Stimulated activated CD4-positive, alpha-beta T cell treated with anti-CD3 and anti-CD28 coated beads, Interleukin-4, amount 100 ng/mL, for 48 hours (primary cell): ENCODE measurements at places on chromosomes 3 and 15.

GRCh38 chr3:127790882-127791183 lies 31.5 kb downstream of the MGLL start:
- DNase-seq: no peak

DNA sequence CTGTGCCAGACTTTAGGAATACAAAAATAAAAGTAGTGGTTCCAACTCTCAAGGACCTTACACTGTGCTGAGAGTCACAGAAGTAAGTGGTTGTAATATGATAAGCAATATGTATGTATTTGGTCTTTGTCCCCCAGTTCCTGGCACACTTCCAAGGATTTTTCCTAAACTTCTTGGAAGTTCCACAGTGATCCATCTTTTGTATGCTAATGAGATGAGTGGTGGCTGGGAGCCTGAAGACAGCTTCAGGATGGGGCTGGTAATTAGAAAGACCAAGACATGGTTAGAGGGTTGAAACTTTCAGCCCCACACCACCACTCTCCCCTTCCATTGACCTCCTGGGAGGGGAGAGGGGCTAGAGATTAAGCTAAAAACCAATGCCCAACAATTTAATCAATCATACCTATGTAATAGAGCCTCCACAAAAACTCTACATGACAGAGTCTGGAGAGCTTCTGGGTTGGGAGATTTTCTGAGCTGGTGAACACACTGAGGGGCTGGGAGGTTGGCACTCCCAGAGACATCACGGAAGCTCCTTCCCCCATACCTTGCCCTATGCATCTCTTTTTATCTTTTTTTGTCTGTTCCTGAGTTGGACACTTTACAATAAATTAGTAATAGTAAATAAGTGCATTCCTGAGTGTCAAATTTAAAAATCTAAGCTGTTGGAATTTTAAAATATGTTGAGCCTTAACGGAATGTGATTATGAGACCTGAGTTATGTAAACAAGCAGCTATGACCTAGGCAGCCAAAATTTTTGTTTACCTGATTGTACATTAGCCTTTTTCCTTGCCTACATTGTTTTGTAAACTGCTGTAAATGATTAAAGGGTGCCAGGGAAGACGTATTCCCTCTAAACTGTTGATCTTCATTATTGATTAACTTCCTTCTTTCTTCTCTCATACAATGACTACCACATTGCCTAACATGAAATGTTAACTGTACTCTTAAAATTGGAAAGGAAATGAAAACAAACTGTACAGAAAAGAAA lies 24.3 kb downstream of the CD200R1L start:
- no peak for DNase-seq

- no peak for DNase-seq
Observed at GRCh38 chr3:181252631-181253030, 263.1 kb upstream of the DNAJC19 start.

DNA sequence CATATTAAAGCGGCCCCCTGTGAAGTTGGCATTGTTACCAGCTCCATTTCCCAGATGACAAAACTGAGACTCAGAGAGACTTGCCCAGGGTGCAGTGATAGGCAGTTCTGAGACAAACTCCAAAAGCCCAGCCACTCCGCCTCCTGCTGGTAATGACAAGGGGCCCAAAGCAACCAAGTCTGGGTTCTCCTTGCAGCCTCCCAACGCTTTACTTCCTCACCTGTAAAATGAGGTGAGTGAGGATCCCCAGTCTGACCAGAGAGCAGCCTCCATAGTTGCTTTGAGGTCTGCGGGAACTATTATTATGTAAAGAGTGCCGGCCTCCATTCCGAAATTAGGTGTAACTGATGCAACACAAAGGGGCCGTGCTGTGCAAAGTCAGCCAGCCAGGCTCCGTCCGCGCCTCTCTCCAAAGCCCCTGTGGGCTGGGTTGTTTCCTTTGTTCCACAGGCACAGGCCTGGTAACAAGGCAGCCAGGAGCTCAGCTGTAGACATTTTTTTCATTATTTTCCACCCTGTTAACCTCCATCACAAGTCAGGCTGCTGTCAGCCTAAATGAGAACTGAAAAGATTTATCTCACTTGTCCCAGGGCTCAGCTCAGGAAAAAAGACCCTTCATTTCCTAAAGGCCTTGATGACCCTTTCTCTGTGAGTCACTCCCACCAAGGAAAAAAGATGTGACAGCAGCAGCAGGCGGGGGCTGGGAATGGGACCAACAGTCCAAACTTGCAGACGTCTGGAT lies 139.1 kb upstream of the RAD18 start:
- DNase-seq: no peak

DNA sequence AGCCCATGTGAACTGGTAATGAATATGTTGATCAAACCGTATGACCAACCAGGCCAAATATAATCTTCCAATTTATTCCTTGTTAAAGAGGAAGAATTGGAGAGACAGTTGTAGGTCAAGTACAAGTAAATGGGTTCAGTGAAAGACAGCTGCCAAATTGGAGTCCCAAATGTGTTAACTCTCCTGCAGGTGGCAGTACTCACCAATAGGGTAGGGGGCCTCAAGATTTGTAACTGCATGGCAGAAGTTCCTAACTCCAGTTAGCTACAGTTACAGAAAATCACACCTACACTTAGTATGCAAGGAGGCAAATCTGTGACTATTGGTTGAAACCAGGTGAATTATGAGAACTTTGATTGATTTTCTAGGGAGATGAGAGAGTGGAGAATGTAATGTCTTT lies 278.0 kb downstream of the ZBBX start:
- no peak for DNase-seq

GRCh38 chr15:31098953-31099740 lies 2.4 kb downstream of the TRPM1 start:
- no peak for DNase-seq

GRCh38 chr3:12370758-12371157 lies 81.9 kb downstream of the PPARG start:
- DNase-seq: no peak

GRCh38 chr3:143004823-143005222 lies 3.5 kb downstream of the U2SURP start:
- DNase-seq: no peak

GRCh38 chr15:27475395-27475794 lies 504.4 kb downstream of the GABRG3 start:
- DNase-seq: no peak

DNA sequence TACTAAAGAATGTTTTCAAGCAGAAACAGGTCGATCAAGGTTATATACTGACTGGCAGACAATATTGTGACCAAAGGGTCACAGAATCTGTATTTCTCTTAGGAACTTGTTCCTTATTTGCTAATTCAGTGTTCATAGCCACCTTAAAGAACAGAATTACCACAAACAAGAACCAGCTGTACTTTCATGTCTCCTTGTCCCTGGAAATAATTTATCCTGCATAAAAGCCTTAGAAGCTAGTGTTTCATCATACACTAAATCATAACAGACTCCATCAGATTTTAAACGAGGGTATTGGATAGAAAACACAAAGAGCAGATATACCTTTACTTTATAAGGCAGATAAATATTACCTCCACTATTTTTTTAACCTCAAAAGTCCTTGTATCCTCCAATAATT lies 6.4 kb downstream of the DNAJC19 start:
- DNase-seq: no peak

- DNase-seq: no peak
Observed at GRCh38 chr3:183873914-183874313, 10.8 kb downstream of the PARL start.

DNA sequence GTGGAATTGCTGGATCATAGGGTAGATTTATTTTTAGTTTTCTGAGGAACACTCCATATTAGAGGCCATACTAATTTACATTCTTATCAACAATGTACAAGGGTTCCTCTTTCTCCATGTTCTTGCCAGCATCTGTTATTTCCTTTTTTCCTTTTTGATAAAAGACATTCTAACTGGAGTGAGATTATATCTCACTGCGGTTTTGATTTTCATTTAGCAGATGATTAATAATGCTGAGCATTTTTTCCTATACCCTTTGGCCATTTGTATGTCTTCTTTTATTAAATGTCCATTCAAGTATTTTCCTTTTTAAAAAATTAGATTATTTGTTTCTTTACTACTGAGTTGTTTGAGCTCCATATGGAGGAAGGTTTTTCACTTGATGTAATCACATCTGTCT lies 1189.5 kb downstream of the ZPLD1 start:
- DNase-seq: no peak

DNA sequence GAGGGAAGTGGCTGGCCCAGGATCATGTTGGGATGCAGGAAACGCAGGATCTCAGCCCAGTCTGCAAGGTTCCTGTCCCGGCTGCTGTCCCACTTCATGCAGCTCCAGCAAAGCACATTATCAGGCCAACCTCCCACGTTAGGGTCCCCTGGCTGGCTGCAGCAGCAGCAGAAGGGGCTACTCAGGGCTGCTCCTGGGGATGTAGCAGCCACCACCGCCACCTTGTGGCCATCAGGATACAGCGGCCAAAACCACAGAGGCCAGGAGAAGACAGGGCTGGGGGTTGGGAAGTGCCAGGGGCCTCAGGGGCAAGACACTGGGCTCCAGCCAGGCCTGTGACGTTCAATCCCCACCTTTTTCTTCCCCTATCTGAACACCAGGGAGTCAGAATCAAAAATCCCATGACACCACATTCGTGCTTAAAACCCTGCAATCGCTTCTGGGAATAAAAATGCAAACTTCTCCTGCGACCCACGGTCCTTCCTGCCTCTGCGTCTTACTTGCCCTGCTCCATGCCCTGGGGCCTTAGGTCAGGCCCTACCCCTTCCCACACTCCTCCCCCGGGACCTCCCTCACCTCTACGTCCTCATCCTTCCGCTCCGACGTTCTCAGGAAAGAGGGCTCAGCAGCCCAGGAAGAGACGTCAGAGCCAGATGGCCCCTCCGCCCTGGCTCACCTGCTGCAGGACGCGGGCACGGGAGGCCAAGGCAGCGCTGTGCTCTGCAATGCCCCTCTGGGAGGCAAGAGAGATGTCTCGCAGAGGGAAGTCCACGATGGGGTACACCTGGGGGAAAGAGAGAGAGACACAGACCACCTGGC lies 21.5 kb downstream of the SSUH2 start:
- DNase-seq: peak; percentile 23

GRCh38 chr15:40162552-40162951 lies 1.7 kb downstream of the BUB1B start:
- DNase-seq: no peak

- DNase-seq: no peak
Observed at GRCh38 chr15:39963786-39964185, 29.9 kb downstream of the EIF2AK4 start.

- DNase-seq: no peak
Observed at GRCh38 chr3:73461547-73461946, 163.2 kb downstream of the PDZRN3 start.

GRCh38 chr3:21390136-21390535 lies 360.9 kb downstream of the ZNF385D start:
- no peak for DNase-seq

GRCh38 chr3:14640157-14640562 lies 11.4 kb upstream of the CCDC174 start:
- no peak for DNase-seq

DNA sequence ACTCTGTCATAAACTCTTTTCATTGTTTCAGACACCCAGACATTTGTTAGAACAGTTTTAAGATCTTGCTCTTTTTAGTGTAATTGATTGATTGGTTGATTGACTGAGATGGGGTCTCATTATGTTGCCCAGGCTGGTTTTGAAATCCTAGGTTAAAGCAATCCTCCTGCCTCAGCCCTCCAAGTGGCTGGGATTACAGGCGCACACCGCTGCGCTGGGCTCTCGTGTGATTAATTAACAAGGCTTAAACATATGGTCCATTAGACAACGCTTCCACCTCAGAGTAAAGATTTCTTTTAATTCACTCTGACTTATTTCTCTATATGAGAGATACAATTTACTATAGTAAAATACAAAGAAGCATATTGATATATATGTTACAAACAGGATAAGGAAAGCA lies 114.0 kb upstream of the C2CD4B start:
- DNase-seq: no peak

- no peak for DNase-seq
Observed at GRCh38 chr3:42725454-42725853, 22.9 kb upstream of the HHATL start.

GRCh38 chr15:72271895-72272212 lies 500 bp downstream of the PARP6 start:
- DNase-seq: peak; percentile 5

DNA sequence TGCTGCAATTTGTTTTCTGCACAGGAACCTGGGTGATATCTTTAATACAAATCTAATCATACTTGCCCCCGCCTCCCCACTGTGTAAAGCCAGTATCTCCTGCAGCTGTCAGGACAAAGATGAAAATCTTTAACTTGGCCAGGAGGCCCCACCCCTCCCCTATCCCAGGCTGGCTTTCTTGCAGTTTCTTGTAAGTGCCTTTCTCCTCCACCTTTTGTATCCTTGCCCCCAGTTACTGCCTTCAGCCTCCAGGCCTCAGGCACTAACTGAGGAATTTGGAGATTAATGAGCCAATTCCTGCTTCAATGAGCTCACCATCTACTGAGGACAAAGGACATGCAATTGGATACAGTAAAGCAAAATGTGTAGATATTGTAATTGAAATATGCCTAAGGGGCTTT lies 6.5 kb downstream of the GCSAM start:
- DNase-seq: no peak

DNA sequence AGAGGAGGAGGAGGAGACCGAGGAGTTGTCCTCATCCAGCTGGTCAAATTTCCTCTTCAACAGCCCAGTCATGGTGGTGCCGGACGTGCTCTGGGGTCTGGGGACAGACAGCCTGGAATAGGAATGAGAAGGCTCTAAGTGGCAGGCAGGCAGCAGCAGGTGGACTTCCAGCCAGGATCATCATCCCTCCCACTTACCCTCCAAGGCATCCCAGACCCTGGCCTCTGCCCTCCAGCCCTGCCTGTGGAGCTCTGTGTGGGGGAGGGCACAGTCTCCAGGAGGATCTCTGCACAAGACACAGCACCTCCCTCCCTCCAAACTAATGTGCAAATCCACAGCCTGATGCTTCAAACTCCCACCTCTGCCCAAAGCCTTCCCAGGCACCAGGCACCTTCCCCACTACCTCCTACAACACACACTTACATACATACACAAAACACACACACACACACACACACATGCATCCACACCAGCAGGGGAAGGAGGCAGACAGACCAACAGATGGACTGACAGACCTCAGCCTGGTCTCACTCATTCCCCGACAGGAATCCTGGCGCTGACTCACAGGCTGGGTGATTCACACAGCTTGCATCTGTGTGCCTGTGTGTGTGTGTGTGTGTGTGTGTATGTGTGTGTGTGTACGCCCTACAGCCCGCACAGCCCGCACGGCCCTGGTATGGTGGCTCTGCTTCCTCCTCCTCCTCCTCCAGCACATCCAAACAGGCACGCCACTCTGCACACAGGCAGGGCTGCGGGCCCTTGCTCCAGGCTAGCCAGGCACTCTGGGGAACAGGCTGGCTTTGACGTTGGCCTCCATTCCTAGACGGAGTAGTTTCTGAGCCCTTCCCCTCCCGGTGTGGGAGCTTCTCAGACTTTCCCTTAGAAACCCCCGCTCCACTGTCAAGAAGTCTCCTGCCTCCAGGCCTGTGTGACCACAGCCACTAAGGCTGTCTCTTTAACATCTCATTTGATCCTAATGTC lies 6.5 kb downstream of the CSRNP1 start:
- DNase-seq: peak; percentile 79

- DNase-seq: no peak
Observed at GRCh38 chr3:167843481-167843880, 108.0 kb downstream of the SERPINI1 start.

- no peak for DNase-seq
Observed at GRCh38 chr15:42088801-42089640, 5.3 kb downstream of the PLA2G4D start.

GRCh38 chr3:176905331-176905730 lies 292.0 kb downstream of the TBL1XR1 start:
- DNase-seq: no peak

- peak; percentile 66 for DNase-seq
Observed at GRCh38 chr3:42539871-42540714, 37.6 kb downstream of the VIPR1 start.
